Left kidney (tissue), 8 donors: ENCODE measurements at places on chromosomes 1 and 21. TPM values are rescaled to one million over a fixed set of nuclear protein-coding genes. Genes with fewer than 3 reads are reported as not detected.

DNA sequence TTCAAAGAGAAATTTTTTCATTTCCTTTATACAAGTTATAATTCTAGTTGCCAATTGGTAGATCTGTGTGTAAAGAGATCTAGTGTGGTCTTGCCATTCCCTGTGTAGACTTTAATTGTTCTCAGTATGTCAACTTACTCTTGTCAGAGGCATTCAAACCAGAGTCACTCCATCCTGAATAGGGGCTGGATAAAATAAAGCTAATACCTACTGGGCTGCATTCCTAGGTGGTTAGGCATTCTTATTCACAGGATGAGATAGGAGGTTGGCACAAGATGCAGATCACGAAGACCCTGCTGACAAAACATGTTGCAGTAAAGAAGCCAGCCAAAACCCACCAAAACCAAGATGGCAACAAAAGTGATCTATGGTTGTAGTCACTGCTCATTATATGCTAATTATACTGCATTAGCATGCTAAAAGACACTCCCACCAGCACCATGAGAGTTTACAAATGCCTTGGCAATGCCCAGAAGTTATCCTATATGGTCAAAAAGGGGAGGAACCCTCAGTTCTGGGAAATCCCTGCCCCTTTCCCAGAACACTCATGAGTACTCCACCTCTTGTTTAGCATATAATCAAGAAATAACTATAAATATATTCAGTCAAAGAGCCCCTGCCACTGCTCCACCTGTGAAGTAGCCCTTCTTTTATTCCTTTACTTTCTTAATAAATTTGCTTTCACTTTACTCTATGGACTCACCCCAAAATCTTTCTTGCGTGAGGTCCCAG lies 74.0 kb upstream of the ADAMTS5 start:
- DNase-seq = no peak

DNA sequence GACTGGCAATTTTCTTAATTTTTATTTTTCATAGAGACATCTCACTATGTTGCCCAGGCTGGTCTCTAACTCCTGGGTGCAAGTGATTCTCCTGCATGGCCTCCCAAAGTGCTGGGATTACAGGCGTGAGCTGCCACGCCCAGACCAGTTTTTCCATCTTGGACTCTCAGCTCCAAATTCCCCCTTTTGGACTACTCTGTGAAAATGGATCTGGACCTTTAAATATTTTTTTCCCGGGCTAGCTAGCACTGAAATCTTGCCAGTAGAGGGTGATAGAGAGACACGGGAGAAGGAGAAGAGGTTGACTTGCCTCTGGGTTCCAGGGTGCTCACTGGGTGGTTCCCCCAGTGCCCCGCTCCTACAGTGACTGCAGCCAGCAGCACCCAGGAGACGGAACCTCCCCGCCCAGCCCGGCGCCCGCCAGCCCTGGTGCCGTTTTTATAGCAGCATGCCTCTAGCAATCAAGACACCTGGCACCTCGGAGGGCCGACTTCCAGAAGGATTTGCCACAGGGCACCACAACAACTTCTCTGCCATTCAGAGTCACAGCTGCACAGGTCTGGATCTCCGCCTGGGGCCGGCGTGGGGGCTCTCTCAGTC lies 34.7 kb upstream of the SCCPDH start:
- peak; percentile 70 for DNase-seq

GRCh38 chr1:30668546-30669327 lies 54.6 kb downstream of the MATN1 start:
- DNase-seq = no peak

DNA sequence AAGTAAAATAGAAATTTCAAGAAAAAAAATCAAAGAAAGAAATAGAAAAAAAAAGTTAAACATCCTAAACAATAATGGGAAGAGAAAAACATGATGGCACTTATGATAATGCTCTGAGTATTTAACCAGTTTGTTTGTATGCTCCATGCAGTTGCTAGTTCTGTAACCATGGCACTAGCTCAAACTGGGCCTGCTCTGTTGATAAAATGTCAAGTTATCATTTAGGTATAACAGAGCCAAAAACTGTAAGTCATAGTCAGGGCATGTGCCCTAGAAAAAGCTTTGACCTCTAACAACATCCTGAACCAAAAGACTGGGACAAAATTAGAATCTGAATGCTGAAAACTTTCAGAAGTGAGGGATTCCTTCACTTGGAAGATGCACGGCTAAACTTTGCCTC lies 148.9 kb downstream of the KCNT2 start:
- no peak for DNase-seq

DNA sequence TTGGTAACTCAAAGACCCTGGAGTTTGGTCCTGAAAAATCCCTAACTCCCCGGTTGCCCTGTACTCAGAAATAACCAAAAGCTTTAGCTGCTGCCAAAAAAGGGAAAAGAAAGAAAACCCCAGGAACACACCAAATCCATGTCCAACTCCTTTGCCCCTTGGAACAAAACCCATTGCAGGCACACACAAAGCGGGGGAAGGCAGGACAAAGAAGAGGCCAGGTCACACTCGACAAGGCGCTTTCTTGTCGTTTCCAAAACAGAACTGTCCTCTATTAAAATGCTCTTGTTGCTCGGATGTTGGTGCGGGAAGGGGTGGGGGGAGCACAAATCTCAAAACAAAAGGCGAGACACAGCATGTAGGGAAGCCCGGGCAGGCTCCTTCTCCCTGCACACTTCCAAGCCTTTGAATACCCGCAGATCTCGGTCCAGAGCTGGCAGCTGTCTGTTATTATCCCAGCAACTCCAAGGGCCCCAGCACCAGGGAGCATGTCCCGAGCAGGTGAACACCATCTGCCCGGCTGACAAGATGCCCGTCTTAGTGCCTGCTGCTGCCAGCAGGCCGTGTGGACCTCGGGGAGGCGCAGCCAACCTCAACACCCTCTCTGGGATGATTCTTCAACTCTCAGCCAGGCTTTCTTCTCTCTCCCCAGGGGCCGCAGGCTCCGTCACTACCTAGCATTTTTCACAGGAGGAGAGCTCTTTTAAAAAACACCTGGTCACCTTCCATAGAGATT lies 96.4 kb downstream of the SSBP3 start:
- DNase-seq = no peak

DNA sequence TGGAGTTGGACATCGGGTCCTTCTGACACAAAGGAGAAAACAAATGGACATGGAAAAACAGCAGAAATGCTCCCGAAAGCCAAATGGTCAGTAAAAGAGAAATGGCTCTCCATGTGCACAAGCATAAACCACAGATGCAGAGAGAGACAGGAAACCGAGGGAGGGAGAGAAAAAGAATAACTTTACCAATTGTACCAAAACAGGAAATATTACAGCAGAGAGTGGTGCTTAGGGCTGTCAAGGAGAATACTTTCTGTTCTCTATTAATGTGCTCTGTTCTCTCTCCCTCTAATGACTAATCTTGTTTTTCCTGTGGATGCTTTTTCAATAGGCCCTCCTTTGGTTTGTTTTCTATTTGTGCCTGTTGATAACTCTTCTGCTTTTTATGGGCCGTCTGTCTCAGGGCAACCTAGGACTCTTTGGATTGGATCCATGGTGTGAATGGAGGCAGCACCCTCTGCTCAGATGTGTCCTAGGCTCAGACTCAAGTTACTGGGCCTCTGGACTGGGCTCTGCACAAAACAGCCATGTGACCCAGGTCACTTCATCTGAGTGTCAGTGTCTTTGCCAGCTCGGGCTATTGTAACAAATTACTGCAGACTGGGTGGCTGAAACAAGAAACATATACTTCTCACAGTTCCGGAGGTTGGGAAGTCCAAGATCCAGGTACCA lies 663.0 kb downstream of the NPHP4 start:
- no peak for DNase-seq

- DNase-seq = no peak
These were observed 725 bp downstream of the SLC25A33 start for GRCh38 chr1:9539829-9540550.

DNA sequence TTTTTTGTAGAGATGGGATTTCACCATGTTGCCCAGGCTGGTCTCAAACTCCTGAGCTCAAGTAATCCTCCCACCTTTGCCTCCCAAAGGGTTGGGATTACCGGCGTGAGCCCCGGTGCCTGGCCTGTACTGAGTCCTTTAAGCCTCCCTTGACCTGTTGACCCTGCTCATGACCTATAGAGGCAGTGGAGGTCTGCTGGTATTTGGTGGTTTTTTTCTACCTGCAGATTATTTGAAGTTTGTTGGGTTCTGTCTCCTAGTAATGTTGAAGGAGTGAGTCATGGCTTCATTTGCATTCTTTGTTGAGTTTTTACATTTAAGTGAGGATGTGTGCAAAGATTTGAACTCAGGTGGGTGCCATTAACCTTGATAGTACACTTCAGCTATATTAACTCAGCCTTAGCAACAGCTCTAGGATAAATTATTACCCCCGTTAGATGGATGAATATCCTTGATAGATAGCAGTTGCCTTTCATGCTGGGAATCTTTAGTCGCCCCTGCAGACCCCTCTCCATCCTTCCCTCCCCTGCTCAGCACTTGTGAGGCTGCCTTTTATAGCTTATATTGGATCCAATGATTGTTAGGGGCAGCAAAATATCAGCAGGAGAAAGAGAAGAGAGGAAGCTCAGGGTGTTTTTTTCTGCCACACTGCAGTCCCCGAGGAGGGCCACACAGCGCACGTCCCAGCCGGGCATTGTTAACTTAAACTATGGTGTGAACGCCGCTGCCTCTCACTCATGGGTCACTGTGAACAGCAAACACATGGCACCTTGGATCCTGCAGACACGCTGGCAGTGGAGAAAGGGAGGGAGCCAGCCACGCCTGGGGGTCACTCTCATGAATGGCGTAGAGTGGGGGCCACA lies 14.9 kb upstream of the NPPB start:
- DNase-seq = no peak

DNA sequence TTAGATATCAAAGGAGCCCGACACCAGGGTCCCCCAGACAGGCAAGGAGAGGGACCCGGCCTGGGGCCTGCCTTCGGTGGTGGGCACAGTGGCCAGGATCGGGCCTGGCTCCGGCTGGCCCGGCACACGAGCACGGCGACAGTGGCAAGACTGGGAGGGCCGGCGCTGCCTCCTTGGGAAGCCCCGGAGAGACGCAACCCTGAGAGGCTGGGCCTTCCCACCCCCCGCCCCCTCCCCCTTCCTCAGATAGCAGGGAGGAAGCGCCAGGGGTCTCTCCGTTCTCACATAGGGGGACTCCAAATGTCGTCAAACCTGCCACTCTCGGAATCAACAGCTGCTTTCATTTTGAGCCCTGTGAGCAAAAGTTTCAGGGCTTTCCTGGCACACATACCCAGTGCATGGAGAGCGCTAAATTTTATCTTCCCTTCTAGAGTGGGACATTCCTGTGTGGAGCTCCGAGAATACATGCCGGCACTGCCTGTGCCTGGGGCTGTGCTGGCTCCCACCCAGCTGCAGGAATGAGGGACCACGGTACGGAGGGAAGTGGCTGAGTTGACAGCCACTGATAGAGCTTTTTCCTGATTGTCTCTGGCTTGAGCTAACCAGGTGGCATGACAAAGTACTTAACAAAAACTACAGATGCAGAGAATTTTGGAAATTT lies 62.4 kb downstream of the CD247 start:
- DNase-seq = peak; percentile 34

DNA sequence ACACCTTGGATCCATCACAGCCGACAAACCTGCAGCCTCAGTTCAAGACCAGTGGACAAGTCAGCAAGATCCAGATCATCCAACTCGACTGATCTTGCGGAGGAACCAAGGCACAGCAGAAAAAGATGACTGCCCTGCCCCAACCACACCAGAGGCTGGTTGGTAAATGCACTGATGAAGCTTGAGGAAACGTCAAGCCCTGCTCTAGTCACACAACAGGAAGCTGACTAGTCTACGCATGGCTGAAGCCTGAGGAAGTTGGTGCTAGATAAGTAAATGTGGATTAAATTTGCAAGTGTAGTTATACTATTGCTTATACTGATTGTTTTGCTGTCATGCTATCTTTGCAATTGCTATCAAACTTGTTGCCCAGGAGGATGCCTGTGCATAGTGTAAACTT lies 89.0 kb downstream of the LIPI start:
- no peak for DNase-seq

DNA sequence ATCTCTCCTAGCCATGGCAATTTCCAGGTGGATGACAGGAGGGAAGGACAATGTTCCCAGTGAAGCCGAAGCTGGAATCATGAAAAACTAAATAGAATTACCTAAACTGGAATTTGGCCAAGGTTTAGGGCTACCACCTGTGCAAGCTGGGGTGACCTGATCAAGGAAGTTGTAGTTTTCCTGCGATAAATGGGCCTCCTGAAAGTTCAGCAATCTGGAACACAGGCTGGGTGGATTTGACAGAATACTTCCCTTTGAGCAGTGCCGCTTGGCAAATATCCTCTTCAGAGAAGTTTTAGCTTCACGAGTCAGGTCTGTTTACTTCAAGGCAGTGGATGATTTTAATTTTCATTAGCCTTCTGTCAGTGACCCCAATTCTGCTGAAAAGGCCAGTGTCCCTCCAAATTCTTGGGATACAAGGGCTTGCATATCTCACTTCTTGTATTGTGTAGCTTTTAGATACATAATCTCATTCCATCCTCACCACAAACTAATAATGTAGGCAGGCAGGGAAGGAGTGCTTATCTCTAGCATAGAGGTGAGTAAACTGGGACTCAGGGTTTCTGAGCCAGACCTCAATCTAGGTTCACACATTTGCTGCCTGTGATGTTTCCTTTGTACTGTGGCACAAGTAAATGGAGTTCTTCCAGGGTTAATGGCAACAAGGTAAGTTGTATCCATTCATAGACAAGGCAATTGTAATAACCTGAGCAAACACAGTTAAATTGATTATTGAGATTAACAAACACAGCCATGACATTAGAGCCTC lies 349.4 kb downstream of the NUF2 start:
- DNase-seq = no peak

DNA sequence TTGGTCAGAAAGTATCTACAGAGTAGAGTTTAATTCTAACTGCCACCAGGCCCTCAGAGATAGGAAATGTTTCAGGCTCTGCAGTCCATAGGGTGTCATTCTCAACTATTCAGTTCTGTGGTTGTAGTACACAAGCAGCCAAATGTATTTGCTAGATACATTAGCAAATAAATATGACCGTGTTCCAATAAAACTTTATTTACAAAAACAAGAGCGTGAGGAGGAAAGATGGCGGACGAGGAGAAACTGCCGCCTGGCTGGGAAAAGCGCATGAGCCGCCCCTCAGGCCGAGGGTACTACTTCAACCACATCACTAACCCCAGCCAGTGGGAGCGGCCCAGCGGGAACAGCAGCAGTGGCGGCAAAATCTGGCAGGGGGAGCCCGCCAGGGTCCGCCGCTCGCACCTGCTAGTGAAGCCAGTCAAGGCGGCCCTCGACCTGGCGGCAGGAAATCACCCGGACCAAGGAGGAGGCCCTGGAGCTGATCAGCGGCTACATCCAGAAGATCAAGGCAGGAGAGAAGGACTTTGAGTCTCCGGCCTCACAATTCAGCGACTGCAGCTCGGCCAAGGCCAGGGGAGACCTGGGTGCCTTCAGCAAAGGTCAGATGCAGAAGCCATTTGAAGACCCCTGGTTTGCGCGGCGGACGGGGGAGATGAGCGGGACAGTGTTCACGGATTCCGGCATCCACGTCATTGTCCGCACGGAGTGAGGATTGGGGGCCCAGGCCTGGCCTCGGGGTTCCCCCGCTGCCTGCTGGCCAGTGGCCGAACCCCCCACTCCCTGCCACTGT lies 286.1 kb downstream of the LRRC40 start:
- no peak for DNase-seq

- DNase-seq = no peak
These were observed 184.4 kb downstream of the GRIK3 start for GRCh38 chr1:36849956-36850355.

- DNase-seq = no peak
These were observed 291.6 kb downstream of the PTBP2 start for GRCh38 chr1:97013136-97013535.

PRKAB2 gene
- polyA plus RNA-seq = 28.7 TPM

CFHR1 gene
- 0.42 TPM for polyA plus RNA-seq

AKNAD1 gene
- polyA plus RNA-seq = not detected

TCHHL1 gene
- not detected for polyA plus RNA-seq

SLAMF7 gene
- polyA plus RNA-seq = 0.53 TPM

SPOCD1 gene
- polyA plus RNA-seq = 0.45 TPM

TENT5C gene
- 2.9 TPM for polyA plus RNA-seq

FNDC10 gene
- polyA plus RNA-seq = 2.4 TPM
